ENCODE measurements at places on chromosomes 6 and 20. TPM values are rescaled to one million over a fixed set of nuclear protein-coding genes. Genes with fewer than 3 reads are reported as not detected.

Gene CCN2
- total RNA-seq = 165 TPM

Gene CUTA
- 76.5 TPM for total RNA-seq

Gene TOX2
- not detected for total RNA-seq

Gene PACSIN1
- 0.22 TPM for total RNA-seq

Gene NOTCH4
- total RNA-seq = 66.5 TPM

Gene OR2B6
- not detected for total RNA-seq

Gene SUMO4
- 4.5 TPM for total RNA-seq

Gene LY86
- 3.9 TPM for total RNA-seq

Gene VWA7
- not detected for total RNA-seq

Gene PRKN
- 11.6 TPM for total RNA-seq

Gene TXLNB
- 2.0 TPM for total RNA-seq

Gene GPLD1
- 8.5 TPM for total RNA-seq

Gene NR2E1
- total RNA-seq = not detected

Gene SLC2A10
- 4.4 TPM for total RNA-seq

Gene SMLR1
- total RNA-seq = not detected

Gene DLL1
- 4.4 TPM for total RNA-seq

Gene ANKRD6
- total RNA-seq = 9.2 TPM

Gene ABCF1
- total RNA-seq = 34.2 TPM

Gene KIF25
- total RNA-seq = 0.94 TPM

Gene TP53TG5
- not detected for total RNA-seq
